Inflammatory macrophage treated with lipopolysaccharide for 4 hours (primary cell): ENCODE measurements at places on chromosomes 1 and 21.

- DNase-seq, result peak; percentile 36
Observed at GRCh38 chr21:33817663-33818451, 97.7 kb downstream of the ATP5PO start.

GRCh38 chr1:163035446-163036249 lies 33.5 kb upstream of the RGS4 start:
- no peak for DNase-seq

GRCh38 chr21:18041012-18041411 lies 203.6 kb upstream of the CHODL start:
- peak; percentile 2 for DNase-seq

DNA sequence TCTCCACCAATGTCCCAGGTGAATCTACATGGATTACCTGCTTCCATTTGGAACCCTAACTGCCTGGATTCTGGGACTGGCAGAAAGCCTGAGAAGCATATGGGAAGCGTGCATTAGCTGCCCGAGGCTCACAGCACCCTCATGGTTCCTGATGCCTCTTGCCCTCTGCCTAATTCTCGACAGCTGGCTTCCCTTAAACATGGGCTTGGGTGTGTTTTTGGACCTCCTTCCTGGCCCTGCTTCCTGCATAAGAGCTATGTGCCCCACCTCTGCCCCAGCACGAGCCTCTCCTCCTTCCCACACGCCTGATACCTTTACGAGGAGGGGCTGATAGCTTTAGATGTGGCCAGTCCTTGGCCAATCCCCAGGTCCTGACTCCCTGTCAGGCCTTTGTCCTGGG lies 152.4 kb upstream of the HMGB4 start:
- no peak for DNase-seq

GRCh38 chr1:6490181-6491080 lies 1.0 kb downstream of the PLEKHG5 start:
- no peak for DNase-seq

DNA sequence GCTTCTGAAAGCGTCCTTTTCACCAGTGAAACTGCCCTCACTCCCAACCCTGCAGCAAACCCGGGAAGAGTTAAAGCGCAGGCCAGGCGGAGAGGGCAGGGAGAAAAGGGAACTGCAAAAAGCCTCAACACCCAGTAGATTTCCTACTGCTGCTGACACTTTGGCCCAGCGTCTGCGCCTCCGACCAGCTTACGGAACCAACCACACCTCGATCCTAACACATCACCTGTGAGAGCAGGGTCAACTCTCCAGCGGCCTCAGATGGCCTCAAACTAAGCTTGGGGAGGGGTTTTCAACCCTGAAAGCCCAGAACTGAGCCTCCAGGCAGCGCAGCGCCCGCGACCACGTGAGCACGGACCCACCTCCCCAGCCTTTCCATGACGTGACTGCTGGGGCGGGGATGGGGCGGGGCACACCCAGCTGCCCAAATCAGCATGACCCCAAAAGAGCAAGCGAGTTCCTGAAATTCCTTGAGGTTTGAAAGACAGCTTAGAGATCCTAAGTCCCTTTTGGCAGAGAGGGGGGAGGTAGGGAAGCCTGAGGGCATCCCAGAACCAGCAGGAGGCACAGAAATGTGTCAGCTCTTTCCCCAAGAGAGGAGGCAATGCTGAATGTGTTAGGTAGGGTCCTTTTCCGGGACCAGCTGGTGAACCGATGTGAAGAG lies 59.1 kb downstream of the ITPKB start:
- peak; percentile 71 for DNase-seq

DNA sequence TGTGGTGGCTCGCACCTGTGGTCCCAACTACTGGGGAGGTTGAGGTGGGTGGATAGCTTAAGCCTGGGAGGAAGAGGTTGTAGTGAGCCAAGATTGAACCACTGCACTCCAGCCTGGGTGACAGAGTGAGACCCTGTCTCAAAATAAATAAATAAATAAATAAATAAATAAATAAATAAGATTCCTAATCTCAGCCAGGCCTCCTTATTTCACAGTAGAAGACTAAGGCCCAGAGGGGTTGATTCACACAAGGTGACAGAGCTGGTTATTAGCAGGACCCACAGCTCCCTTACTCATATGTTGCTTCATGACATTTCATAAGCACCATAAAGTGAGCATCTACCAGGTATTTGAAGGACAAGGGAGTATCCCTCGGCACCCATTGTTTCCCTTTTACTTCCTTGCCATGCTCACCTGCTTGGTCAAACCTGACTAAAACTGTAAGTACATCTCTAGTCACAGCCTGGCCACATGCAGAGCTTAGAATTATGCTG lies 32.7 kb downstream of the ALG14 start:
- DNase-seq, result no peak

GRCh38 chr21:39980241-39980820 lies 113.1 kb downstream of the PCP4 start:
- no peak for DNase-seq

- no peak for DNase-seq
Observed at GRCh38 chr21:15121655-15122120, 56.9 kb upstream of the NRIP1 start.

DNA sequence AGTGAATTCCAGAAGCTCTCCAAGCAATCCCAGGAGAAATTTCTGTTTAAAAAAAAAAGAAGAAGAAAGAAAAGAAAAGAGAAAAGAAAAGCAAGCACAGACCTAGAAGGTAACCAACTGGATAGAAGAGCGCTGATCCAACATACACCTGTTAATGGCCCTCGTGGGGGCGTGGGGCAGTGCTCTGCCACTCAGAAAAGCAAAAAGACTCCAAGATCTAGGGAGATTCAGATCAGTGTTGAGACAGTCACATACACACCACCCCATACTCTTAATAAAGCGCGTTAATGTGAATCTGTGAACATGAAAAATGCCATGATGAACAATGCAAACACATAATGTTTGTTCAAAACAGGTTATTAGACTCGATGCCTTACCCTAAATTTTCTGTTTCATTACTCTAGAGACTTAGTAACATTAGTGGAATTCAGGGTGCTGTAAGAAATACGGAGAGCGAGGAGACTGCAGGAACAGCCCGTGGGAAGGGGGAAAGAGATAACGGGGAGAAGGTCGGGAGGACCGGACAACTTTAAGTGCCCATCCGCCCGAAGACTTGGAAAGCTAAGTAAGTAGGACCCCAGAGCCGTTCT lies 406 bp downstream of the NME7 start:
- DNase-seq, result no peak

DNA sequence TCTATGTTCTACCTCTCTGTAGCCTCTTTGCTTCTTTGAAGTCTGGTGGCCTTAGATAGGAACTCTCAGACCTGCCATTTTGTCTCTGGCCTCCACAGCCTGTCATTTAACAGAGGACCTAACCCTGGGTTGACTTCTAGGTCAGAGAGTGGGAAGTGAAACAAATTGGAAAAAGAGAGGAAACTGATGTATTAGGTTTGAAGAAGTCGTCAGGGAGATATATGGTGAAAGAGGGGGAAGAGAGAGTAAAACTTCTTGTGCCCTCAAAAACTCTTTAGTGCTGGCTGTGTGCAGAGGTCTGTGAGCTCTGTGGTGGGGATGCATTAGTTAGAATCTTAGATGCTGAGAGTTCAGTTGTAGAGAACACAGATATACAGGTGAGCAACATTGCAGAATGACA lies 30.2 kb upstream of the CD1D start:
- peak; percentile 93 for DNase-seq

DNA sequence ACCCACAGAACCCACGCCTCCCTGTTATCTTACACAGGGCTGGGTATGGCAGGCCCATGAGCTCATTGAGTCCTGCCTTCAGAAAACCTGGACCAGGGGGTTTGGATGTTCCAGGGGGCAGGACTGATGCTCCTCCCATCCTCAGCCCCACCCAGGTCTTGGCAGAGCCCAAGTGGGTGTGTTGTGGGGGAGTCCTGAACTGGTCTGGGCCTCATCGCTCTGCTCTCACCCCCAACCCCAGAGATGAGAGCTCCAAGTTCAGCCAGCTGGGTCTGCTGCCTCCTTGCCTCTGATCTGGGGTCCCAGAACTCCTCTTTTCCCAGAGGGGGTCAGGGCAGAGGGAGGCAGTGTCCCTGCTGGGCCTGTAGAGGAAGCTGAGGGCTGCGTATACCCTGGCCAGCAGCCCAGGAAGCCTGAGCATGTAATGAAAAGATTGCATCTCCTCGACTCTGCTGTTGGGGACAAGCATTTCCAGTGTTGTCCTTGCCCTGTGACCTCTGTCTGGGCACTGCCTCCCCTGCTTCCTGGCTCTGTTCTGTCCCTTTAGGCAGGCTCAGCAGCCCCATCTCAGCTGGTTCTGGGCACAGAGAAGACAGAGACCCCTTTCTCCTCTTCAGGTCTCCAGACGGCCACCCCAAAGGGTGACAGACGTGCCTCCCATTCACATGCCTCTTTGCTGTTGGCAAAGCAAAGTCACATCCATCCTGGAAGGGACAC lies 54.7 kb upstream of the EPS8L3 start:
- DNase-seq, result no peak

DNA sequence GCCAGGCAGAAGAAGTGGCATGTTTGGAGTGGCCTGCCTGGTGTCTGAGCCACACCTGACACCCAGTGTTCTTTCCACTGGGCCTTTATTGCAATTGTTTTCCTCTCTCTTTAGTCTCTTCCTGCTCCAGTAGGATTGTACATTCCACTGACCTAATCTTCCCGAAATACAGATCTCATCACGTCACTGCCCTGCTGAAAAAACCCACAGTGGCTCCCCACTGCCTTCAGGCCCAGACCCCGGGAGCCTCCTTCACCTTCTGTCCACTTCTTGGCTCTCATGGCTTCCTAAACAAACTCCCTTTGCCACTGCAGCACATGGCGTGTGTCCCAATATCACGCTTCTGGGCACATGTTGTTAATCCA lies 25.3 kb upstream of the ATP5PO start:
- DNase-seq, result no peak

GRCh38 chr1:31410871-31411270 lies 2.1 kb upstream of the SERINC2 start:
- no peak for DNase-seq

GRCh38 chr1:80384083-80384830 lies 1377.7 kb upstream of the ADGRL4 start:
- no peak for DNase-seq

DNA sequence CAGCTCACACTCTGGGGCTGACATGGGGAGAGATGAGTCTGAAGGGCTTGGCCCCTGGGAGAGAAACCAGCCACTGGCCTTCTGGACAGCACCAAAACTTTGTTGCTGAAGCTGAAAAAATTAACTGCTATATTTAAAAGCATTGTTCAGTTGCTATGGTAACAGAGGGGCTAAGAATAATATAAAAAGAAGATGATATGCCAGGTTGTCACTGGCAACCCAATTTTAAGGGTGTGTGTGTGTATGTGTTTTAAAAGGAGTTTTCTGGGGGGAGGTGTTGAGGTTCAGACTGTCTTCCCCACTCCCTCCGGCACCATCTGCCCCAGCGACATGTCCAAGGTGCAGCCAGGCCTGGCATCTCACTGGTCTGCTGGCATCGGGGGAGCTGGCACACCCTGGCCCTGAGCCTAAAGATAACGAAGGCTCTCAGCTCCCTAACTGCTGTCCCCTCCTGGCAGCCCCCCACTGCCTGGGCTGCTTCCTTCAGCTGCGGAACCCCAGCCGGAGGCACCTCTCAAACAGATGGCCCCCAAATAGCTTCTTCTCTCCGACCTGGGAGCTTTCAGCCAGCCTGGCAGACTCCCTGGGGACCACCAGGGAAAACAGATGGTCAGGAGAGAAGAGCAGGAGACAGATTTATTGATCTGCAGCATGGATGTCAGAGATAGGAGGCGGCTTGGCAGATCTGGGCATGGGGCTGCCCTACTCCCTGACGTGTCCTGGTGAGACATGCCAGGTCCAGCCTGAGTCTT lies 203.9 kb downstream of the HIVEP3 start:
- DNase-seq, result no peak

DNA sequence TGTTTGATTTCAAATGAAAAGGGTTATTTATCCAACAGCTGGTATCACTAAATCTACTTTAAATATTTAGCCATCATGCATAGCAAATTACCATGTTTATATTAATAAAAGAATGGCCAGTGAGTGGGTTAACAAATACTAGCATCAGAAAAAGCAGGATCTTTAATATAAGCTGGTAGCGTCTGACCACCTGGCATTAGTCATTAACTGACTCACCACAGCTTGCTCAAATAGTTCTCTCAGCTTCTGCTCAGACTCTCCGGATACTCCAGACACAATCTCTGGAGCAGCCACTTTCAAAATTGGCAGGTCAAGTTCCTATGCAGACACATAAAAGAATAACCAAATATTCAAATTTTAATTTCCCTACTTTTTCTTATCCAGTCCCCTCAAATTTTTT lies 29.6 kb downstream of the NVL start:
- DNase-seq, result no peak

DNA sequence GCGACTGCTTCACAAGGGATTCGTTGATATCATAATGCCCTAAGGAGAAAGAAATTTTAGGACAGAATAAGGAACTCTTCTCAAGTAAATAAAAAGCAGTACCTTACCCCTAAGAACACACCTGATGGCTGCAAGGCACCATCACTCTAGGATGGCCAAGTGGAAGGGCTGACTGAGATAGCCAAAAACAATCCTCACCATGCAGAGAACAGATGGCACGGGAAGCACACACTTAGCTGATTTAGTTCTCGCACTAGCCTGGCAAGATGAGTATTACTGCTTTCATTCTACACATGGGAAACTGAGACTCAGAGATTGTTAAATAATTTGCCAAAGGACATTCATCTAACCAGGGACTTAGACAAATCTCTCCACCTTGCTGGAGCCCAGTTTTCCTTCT lies 43.8 kb downstream of the STPG1 start:
- DNase-seq, result no peak

GRCh38 chr1:101592845-101593244 lies 356.0 kb downstream of the S1PR1 start:
- no peak for DNase-seq

DNA sequence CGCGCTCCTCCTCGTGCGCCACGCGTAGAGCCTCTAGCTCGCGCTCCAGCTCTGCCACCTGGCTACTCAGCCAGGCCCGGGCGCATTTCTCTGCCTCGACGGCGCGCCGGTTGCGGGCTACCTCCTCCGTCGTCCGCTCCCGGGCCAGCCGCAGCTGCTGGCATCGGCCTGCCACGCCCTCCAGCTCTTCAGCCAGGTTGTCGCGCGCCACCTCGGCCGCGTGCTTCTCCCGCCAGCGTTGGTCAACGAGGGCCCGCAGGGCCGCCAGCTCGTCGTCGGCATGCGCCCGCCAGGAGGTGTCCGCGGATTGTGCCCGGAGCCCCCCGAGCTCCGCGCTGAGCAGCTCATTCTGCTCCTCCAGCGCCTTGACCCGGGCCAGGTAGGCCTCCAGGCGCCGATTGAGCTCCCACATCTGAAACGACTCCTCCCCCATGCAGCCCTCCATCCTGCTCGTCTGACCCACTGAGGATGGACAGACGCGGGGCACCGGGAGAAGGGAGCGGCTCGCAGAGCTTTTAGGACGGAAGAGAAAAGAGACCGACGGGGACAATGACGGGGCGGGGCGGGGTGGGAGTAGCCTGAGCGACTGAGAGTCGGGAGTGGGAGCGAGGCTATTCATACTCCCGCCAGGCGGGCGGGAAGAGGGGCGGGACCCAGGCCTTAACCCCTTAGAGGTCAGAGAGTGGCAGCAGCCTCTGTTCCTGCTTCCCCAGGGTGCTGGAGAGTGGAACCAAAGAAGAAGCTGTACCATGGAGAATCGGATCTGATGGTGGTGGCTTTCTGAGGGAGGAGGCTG lies at the start of gene NES:
Gene NES (minus strand): TSS at position 588 of the 796 bp plus-strand sequence. CDS start 143 bp downstream, at position 445.
- peak; percentile 14 for DNase-seq
